NCI-H187 (cell line): ENCODE measurements at places on chromosomes 13 and 19.

- no peak for DNase-seq
These were observed 5.2 kb downstream of the NXNL1 start for GRCh38 chr19:17455308-17456123.

GRCh38 chr19:18999896-19000620 lies 33.3 kb downstream of the SUGP2 start:
- no peak for DNase-seq

GRCh38 chr19:13959141-13959961 lies 7.0 kb downstream of the DCAF15 start:
- no peak for DNase-seq

DNA sequence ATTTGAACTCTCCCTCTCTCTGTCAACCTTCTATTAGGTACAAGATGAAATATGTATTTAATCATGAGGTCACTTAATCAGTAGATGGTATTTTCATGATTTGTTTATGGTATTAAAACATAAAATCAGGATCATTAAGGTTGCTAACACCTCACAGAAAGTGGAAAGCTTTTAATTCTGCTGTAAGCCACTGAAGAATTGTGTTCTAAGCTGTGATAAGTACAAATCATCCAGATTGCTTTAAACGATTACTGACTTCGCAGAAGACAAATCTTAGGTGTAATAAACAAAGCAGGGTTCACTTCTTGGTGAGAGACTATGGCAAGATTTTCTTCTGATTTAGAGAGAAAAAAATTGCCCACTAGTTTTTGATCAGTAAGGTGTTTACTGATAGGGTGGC lies 214.5 kb downstream of the ABCC4 start:
- no peak for DNase-seq

DNA sequence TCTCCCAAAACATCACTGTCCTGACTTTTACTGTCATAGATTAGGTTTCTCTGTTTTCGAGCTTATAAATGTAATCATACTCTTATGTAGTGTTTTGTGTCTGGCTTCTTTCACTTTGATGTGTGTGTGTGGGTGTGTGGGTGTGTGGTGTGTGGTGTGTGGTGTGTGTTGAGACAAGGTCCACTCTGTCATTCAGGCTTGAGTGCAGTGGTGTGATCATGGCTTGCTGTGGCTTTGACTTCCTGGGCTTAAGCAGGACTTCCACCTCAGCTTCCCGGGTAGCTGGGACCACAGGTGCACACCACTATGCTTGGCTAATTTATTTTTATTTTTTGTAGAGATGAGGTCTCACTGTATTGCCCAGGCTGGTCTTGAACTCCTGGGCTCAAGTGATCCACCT lies 59.6 kb downstream of the PDS5B start:
- DNase-seq, result no peak

DNA sequence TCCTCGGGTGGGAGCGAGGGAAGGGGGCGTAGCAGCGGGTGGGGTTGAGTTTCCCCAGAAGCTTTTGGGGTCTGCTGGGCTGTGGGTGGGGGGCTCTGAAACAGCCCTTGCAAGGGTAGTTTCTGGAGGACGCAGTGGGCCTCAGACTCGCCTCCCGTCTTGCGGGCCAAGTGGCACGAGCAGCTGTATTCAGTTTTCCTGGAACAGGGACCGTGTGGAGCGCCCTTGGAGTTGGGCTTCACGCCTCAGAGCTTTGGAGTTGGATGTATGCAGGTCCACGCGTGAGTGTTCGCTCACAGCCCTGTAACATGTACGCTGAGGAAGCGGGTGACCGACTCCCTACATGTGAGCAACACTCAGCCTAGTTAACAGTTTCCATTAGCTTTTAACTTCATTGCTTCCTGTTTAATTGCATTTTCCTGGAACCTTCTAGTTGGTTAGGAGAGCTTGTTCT lies 603 bp downstream of the TM9SF2 start:
- DNase-seq, result no peak

DNA sequence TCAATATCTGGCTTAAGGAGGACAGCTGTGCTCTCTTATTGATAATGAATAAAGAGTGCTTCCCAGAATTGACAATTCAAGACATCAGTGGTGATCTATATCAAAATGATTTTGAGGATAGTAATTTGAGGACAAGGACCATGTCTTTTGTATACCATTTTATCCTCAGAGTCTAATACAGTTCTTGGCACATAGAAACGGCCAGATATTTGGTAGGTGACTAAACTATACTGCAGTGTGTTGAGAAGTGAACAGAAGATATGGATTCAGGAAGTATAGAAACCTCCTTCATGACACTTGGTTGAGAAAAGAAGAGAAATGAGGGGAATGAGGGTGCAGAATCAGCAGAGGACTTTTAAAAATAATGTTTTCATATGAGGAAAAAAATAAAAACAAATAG lies 16.1 kb upstream of the LMO7 start:
- DNase-seq, result no peak

DNA sequence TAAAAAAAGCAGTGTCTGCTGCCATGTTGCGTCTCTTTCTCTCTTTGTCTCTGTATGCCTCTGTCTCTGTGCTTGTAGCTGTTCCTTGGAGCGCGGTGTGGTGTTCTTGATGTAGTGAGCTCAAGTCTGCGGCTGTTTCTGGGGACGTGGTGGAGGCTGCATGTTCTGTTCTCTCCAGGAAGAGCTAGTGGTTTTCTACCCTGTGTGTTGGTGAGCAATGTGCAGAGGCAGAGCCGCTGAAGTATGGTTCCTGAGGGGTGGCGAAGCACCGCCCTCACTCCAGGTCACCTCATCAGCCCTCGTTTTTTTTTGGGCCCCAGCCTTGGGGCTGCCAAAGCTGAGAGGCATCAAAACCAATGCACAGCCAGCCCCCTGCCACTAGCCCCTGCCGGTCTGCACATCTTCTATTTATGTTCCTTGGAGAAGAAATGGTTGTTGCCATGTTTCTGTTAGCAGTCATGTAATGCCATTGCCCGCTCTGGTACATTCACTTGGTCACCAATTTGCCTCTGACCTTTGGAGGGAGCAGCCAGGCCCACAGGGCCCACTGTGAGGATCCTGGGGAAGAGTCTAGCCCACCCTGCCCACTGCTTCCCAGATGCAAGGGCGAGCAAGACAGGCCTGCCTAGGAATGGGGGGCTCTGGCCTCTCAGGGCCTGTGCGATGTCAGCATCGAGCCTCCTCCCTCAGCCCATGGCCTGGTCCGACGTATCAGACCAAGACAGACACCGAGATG lies 7.2 kb downstream of the HNRNPL start:
- no peak for DNase-seq

GRCh38 chr13:29852472-29853054 lies 2.1 kb upstream of the UBL3 start:
- DNase-seq, result no peak

DNA sequence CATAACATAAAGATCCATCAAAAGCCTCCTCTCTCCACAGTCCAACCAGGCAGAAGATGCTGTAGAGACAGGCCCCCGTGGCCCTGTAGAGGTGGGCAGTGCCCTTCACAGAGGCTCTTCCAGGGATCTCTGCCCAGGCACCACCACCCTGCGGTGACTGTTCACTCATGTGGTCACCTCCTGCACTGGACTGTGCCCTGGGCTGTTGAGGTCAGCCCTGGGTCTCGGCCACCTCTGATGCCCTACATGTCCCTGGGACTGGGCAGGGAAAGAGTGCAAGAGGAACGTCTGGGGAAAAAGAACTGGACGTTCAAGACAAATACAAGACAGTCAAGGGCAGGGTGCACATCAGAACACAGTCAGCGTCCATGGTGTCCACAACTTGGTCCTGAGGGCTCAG lies 22.3 kb downstream of the PEPD start:
- DNase-seq, result no peak

- DNase-seq, result no peak
These were observed 164.2 kb downstream of the DLEU7 start for GRCh38 chr13:50679321-50679720.

- DNase-seq, result no peak
These were observed 6.3 kb upstream of the DNAAF3 start for GRCh38 chr19:55172741-55173140.

DNA sequence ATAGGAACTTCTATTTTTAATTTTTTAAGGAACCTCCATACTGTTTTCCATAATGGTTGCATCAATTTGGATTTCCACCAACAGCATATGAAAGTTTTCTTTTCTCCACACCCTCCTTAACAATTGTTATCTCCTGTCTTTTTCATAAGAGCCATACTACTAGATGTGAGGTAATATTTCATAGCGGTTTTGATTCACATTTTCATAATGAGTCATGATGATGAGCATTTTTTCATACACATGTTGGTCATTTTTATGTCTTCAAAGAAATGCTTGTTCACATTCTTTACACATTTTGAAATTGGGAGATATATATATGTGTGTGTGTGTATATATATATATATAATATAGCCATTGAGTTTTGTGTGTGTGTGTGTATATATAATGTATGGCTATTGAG lies 420.3 kb upstream of the PCDH9 start:
- DNase-seq, result no peak

GRCh38 chr19:39160889-39161672 lies 35.5 kb downstream of the PAK4 start:
- DNase-seq, result no peak

GRCh38 chr19:3358689-3359014 lies 7.7 kb upstream of the NFIC start:
- no peak for DNase-seq

DNA sequence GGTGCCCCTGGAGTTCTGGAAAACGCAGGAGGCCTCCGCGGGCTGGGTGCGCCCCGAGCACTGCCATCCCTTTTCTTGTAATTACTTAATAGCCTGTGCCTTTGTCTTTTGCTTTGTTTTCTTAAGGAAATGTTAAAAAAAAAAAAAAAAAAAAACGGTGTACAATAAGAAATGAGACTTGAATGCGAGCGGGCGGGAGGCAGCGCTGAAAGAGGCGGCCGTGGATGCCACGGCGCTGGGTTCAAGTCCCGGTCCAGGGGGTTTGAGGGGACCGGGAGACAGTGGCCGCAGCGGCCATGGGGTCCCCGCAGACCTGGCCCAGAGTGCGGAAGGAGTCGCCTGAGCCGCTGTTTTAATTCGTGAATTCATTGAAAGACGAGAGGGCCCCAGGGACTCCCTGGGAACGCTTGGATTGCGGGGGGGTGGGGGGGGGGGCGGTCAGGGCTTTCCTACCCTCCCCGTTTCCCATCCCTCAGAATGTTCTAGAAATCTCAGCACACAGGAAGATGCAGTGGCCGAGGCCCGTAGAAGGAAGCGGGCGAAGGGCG lies 349.2 kb upstream of the ARGLU1 start:
- DNase-seq, result no peak

GRCh38 chr13:25095851-25096453 lies at the start of gene PABPC3:
TSS of gene PABPC3 (plus strand) at chr13:25096136. CDS start at chr13:25096199, 63 bp downstream.
- no peak for DNase-seq

GRCh38 chr19:2049741-2050348 lies 1.2 kb downstream of the MKNK2 start:
- no peak for DNase-seq

DNA sequence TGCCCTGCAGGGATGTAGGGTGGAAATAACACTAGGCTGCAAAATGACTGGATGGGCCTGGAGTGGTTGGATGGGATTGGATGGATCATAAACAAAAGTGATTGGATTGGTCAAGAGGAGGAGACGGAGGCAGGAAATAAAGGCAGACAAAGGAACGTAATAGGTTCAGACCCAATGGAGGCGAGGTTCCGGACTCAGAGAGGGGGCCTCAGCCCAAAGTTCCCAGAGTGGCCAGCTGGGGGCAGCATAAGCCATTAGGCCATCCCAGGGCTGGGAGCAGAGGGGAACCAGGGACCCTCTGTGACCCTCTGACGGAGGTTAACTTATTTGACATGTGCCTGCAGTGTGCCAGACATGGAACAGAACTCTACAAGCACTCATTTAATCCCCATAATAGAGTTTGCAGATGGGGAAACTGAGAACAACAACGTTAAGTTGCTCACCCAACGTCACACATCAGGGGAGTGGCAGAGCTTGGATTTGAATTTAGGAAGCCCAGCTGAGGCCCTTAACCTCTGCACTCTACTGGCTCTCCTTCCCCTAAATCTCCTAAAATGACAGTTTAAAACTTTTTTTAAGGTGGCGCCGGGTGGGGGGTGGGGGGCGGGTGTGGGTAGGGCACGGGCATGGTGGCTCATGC lies 15.3 kb upstream of the MAP1S start:
- no peak for DNase-seq

DNA sequence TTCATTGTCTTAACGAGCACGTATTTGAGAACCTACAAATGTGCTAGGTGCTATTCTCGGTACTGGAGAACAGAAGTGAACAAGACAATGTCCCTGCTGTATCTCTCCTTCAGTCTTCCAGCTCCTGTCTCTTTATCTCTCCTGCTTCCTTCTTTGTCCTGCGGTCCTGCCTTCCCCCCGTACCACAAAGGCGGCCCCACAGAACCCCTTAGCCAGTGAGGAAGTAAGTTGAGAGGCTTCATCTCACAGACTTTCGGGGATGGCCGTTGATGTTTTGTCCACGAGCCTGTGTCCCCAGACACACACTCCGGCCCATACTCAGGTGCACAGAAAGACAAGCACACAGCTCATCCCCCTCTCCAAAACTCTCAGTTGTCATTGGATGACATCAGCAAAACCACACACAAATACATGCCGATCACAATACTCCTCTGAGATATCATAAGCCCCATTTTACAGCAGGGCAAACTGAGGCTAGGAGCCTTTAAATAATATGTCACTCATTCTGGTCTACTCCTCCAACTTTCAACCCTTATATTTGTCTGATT lies 507 bp upstream of the SWSAP1 start:
- DNase-seq, result no peak

DNA sequence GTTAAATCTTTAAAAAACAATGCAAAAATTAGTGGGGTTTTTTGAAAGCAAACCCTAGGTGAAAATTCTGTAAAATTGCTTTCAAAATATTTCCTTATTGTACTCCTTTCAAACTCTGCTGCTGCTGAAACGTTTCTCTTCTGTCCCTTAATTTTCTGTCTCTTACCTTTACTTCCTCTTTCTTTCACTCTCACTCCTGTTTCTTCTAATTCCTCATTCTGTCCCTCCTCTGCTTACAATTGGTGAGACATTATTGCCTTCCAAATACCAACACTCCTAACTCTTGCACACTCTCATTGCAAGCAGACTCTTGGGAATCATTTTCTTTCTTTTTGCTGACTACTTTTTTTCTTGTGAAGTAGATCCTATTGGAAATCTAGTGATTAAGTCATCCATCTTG lies 685.6 kb upstream of the SLITRK1 start:
- DNase-seq, result no peak

GRCh38 chr19:1076046-1076386 lies 9.0 kb downstream of the ARHGAP45 start:
- no peak for DNase-seq

DNA sequence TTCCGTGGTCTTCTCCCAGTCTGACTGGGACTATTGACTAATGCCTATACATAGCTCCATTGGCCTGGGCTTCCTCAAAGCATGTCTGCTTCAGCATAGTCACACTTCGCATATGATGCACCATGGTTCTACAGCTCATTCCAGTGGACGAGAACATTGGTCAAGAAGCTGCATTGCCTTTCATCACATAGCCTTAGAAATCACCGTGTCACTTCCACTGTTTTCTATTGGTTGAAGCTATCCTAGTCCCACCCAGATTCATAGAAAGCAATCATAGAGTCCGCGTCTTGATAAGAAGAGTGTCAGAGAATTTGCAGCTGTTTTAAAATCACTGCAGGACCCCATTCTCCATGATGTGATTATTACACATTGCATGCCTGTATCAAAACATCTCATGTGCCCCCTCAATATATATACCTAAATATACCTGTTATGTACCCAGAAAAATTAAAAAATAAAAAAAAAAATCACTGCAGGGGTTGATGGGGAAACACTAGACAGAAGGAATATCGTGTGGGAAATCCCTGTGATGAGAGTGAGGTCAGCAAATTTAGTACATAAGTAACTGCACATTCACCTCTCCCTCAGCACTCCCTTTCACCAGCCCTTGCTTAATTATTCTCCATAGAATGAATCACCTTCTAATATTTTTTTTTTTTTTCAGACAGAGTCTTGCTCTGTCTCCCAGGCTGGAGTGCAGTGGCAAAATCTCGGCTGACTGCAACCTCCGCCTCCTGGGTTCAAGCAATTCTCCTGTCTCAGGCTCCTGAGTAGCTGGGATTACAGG lies 2.2 kb upstream of the ARHGAP33 start:
- DNase-seq, result no peak
